ENCODE measurements at places on chromosomes 6 and 20.

DNA sequence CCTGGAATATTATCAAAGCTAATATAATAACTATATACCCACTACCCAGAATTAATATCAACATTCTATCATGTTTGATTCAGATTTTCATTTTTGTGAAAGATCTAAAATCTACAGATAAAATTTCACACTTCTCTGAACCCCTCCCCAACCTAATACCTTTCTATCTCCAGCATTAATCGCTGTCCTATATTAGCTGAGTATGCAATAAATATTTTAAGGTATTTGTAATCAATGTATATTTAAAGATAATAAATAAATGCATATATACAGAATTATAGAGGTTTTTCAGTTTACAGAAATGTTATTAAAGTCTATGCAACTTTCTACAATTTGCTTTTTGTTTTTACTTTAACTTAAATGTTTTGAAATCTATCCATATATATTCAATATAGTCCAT lies 156.7 kb upstream of the NRSN1 start:
- DNase-seq, result no peak

GRCh38 chr20:1150218-1150617 lies 31.8 kb downstream of the PSMF1 start:
- DNase-seq, result no peak

- no peak for DNase-seq
Measured at GRCh38 chr6:116156405-116157326, 30.7 kb upstream of the COL10A1 start.

DNA sequence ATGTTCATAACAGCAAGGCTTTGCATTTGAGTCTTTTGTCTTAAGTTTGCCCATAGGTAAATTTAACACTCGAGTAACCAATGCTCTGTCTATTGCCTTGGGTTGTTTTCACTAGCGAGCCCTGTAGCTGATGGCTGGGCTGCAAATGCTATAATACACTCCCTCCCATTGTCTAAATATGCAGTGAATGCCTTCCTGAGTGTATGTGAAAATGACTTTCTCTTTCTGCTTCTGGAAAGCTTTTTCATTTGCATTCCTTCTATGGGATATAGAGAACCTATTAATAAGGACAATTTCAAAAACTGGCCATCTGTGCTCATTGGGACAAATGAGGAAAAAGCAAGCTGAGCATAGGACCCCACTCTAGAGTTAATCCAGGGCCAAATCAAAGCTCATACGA lies 156.5 kb upstream of the FBXL4 start:
- no peak for DNase-seq

- no peak for DNase-seq
Measured at GRCh38 chr20:15564981-15565380, 1008.3 kb downstream of the KIF16B start.

DNA sequence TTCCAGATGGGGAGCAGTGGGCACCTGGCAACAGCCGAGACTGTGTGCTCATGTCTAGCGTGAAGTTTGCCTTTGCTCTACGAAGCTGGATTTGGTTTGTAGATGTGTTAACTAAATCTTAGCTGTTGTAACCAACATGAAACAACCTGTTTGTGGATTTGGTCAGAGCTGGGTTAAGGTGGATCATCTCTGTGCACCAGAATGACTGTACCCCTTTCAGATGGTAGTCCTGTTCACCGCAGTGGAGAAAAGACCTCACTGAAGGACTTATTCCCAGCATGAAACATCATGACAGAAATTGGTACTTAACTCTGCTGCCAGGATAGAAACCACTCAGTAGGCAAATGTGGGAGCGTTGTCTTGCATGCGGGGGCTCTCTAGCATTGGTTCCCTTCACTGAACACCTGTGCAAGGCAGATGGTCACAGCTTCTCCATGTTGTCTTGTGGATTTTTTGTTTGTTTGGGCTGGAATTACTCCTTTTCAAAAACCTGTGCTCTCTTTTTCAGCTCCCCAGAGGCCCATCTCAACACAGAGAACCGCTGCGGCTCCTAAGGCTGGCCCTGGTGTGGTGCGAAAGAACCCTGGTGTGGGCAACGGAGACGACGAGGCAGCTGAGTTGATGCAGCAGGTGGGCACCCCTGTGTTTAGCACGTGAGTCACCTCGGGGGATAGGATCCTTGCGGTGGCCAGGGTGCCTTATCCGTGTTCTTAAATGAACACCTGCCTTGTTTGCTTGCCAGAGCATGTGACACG lies 19.3 kb upstream of the EFCAB8 start:
- no peak for DNase-seq

GRCh38 chr20:37365760-37366638 lies 20.1 kb downstream of the SRC start:
- no peak for DNase-seq

GRCh38 chr20:647479-648019 lies 5.5 kb downstream of the SRXN1 start:
- no peak for DNase-seq

GRCh38 chr6:20978151-20978614 lies 443.9 kb downstream of the CDKAL1 start:
- no peak for DNase-seq

- no peak for DNase-seq
Measured at GRCh38 chr6:142334294-142334693, 32.5 kb downstream of the ADGRG6 start.

GRCh38 chr6:148520109-148520841 lies 177.6 kb downstream of the SASH1 start:
- DNase-seq, result no peak

GRCh38 chr20:40230486-40230885 lies 458.6 kb downstream of the MAFB start:
- DNase-seq, result no peak

GRCh38 chr20:23161968-23162696 lies 76.0 kb upstream of the CD93 start:
- DNase-seq, result no peak

GRCh38 chr6:104414723-104415122 lies 445.0 kb downstream of the HACE1 start:
- DNase-seq, result no peak

DNA sequence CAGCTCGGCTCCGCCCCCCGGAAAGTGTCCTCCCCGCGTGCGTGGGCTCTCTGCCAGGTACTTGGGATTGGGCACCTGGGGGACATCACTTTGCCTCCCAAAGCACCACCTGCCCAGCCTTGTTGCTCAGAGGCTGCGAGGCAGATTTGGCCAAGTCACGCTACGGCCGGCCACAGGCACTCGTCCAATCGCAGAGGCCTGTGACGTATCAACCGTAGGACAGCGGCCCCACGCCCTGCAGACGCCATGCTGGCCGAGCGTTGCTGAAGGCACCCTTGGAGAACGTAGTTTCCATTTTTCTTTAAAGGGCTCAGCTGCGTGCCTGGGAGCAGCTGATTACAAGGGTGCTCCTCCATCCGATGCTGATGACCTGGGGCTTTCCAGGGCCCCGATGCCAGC lies 3.1 kb downstream of the NTSR1 start:
- no peak for DNase-seq

DNA sequence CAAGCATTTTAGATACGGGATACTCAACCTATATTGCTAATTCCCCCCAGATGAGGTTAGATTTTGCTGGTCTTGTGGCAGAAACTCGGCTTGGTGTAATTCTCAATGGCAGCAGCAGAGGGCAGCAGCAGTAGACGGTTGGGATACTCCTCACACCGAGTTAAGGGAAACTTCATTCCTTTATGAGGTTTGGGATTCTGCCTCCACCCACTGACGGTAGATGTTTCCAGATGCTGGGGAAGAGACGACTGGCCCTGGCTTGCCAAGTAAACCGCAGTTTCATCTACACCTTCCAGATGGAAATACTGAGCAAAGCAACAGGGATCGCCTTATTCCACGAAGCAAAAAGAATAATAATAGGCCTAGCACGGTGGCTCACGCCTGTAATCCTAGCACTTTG lies 8.2 kb upstream of the TBC1D7 start:
- peak; percentile 65 for DNase-seq

- DNase-seq, result no peak
Measured at GRCh38 chr20:24321973-24322372, 147.5 kb upstream of the SYNDIG1 start.

GRCh38 chr6:111154981-111155380 lies 67.7 kb downstream of the SLC16A10 start:
- DNase-seq, result no peak

DNA sequence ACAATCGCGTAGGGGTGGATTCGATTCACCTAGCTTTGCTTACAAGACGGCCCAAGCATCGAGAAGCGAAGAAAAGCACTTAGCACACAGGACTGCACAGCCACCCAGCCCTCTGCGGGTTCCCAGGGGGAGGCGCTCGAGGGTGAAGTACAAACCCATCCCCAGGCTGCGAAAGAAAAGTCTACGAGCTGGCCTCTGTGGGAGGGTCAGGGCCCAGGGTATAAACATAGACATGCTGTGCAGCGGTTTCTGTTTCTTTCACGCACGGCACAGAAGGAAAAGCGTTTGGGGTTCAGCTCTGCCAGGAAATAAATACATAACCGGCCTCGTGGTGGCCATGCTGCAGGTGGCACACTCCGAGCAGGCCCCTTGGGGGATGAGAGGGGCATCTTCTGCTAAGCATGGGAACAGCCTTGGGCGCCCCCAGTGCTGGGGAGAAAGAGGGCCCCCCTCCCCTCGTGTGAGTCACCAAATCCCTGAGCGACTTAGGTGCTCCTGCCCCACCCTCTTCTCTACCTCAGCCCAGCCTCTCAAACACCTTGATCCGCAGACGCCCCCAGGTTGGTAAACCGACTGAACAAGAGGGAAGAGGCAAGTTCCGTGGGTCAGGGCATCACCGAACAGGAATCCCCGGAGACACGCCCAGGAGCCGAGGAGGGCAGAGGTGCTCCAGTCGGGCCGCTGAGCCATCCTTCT lies 91.6 kb upstream of the RIPOR2 start:
- DNase-seq, result peak; percentile 84

GRCh38 chr6:53831936-53832660 lies 37.3 kb downstream of the LRRC1 start:
- DNase-seq, result no peak

GRCh38 chr6:82408952-82409431 lies 45.4 kb downstream of the TPBG start:
- DNase-seq, result no peak

- no peak for DNase-seq
Measured at GRCh38 chr6:74248966-74249365, 553.0 kb downstream of the CD109 start.

DNA sequence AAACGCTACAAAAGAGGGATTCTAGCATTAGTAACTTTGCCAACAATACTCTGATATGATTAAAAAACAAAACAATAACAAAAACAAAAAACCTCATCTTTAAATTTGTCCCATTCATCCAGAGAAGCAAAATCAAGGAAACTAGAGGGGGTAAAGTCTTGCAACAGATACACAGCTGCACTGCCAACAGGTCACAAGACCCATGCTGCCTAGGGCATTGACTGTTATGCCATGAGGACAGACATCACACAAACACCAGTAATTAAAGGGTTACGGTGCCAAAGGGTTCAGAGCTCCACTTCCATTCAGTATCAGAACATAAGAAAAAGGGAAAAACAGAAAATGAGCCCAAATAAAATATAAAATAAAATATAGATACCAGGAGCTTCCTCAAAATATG lies 1.6 kb downstream of the TBC1D20 start:
- no peak for DNase-seq

DNA sequence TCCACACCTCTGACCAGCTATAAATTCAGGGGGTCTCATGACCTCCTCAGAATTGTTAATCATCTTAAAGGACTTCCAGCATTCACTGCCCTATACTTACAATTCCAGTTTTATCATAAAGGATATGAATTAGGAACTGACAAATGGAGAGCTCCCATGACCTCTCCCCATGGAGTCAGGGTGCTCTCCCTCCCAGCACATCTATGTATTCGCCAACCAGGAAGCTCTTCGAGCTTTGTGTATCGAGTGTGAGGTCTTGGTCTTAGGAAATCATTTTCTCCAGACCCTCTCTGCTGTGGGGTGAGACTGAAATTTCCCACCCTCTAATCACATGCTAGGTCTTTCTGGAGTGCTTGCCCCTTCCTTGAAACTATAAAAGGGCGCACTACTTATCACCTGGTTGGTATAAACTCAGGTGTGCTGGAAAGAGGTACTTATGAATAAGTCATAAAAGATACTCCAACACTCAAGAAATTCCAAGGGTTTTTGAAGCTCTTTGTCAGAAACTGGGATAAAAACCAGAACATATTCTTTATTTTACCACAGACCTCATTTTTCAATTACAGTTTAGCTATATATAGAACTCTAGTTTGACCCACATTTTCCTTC lies 238.4 kb upstream of the OPRM1 start:
- DNase-seq, result no peak

- no peak for DNase-seq
Measured at GRCh38 chr20:61762167-61762710, 303.4 kb downstream of the TAF4 start.

DNA sequence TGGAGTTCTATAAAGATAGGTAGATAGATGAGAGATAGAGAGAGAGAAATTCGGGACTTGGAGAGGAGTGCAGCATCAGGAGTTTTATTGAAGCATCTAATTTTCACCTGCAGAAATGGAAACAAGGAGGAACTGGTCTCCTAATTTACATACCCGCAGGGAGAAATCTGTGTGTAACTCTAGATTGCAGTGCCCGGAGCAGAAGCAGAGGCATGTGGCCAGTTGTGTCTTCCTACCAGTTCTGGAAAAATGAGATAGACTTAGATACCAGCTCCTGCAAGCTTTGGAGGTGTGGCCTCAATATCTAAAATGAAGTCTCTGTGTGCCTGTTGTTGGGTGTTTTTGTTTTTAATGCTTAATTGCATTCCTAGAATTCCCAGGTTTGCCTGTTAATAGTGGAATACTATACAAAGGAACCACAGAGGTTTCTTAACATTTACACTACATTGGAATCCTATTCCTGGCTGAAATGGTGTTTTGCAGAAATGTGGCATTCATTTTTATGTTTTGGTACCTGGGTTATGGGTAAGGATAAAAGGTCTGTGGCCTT lies 57.4 kb downstream of the DTD1 start:
- no peak for DNase-seq

DNA sequence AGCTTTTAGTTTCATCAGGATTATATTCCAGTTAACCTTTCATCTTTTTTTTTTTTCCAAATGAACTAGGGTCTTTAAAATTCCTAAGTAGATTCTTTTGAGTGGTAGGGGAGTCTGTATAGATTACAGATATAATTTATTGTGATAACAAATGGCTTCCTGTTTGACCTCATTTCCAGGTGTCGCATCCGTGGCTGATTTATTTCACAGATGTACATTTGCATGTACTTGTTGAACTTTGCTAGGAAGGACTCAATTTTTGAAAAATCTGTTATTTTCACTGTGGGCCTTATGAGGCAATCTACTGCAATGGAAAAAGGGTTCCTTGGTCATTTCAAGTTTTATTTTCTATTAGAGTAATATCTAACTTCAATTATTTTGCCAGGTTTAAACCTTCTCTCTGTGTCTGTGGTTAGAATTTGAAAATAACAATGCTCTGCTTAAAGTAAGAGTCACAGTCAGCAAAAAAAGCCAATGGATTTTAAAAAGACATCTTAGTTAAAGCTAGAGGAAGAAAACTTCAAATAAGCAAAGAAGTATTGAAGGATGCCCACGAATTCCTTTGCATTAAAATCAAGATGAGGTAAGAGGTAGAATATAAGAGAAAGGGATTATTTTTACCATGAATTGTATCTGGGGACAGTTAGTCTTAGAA lies 57.9 kb downstream of the SAMD5 start:
- DNase-seq, result no peak

GRCh38 chr20:57241363-57241991 lies 25.0 kb downstream of the BMP7 start:
- no peak for DNase-seq

GRCh38 chr6:31652925-31653724 lies 664 bp upstream of the BAG6 start:
- DNase-seq, result no peak

All from CD4-positive, alpha-beta T cell treated with Interleukin-15 for 4 hours (primary cell).